ENCODE measurements at places on chromosomes 1 and 21.

GRCh38 chr1:54791880-54792522 is 9.1 kb downstream of the TTC22 start:
- DNase-seq = no peak

- peak; percentile 79 for DNase-seq
Measured at GRCh38 chr1:162391790-162392563, 10.4 kb downstream of the C1orf226 start.

DNA sequence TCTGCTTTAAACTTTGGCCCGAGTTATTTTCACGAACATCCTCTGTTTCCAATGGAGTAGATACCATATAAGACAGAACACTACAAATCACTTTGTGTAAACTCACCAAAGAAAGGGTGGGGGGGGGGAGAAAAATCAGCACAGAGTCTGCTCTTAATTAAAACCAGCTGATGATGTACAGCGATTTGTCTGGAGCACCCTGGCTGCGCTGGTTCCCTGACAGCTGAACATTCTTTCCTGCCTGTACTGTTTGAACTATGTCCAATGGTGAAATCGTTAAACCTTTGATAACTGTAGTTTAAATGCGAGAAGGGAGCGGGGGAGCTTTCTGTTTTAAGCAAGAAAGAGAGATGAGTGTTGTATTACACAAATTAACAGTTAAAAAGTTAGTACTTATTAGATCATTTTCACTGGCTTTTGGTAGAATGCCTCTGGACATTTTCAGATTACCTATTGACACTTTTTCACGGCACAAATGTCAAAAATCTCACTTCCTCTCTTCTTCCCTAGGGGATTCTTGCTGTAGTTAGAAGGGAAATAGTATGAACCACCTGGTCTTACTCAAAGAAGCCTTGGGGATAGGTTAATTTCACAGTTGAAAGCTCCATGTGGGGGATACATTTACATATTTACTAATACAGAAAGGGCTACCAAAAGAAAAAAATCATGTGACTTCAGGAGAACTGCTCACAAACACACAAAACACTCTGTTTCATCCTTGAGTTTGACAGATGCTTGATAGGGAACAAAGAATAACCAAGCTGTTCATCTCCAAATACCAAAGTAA is 140.2 kb upstream of the RUNX1 start:
- DNase-seq = peak; percentile 95

- DNase-seq = no peak
Measured at GRCh38 chr1:30516485-30516858, 206.9 kb downstream of the MATN1 start.

- no peak for DNase-seq
Measured at GRCh38 chr1:223478606-223479005, 85.4 kb downstream of the CCDC185 start.

DNA sequence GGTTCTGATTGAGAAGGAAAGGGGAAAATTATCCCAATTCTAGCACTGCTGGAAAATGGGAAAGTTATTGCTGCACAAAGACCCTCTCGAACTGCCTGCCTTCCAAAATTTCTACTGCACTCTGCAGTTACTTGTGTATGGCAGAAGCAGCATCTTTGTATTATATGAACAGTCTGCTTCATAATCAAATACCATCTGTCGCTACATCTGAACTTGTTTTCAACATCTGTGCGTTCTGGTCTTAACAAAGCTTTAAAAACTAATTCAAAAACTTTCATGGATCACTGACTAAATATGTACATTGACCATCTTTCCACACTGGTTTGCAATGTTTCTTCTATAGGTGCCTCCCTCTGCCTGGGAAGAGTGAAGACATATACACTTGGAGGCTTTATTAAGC is 79.2 kb downstream of the PROX1 start:
- no peak for DNase-seq

GRCh38 chr1:48099072-48099773 is 102.0 kb upstream of the TRABD2B start:
- no peak for DNase-seq

DNA sequence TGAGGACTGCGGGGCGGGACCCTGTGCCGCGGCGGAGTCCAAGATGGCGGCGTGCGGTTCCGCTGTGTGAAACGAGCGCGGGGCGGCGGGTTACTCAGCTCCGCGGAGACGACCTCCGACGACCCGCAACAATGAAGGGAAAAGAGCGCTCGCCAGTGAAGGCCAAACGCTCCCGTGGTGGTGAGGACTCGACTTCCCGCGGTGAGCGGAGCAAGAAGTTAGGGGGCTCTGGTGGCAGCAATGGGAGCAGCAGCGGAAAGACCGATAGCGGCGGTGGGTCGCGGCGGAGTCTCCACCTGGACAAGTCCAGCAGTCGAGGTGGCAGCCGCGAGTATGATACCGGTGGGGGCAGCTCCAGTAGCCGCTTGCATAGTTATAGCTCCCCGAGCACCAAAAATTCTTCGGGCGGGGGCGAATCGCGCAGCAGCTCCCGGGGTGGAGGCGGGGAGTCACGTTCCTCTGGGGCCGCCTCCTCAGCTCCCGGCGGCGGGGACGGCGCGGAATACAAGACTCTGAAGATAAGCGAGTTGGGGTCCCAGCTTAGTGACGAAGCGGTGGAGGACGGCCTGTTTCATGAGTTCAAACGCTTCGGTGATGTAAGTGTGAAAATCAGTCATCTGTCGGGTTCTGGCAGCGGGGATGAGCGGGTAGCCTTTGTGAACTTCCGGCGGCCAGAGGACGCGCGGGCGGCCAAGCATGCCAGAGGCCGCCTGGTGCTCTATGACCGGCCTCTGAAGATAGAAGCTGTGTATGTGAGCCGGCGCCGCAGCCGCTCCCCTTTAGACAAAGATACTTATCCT is 430 bp downstream of the RBM15 start:
- DNase-seq = peak; percentile 77

DNA sequence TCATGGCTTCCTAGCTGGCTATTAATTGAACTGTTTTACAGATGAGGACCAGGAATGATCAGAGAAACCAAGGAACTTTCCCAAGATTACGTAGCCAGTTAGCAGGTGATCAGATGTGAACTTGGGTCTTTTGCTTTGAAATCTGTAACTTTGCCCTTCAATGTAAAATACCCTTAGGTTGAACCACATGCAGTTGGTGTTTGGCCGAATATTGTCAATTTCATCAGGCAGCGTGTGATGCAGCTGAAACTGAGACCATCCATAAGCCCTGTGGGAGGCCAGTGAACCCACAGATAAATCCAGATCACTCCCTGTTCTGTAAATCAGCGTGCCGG is 150.8 kb downstream of the ETS2 start:
- DNase-seq = no peak

GRCh38 chr21:26909972-26910371 is 56.9 kb downstream of the ADAMTS5 start:
- no peak for DNase-seq

GRCh38 chr1:182984621-182985020 is 31.7 kb upstream of the SHCBP1L start:
- DNase-seq = no peak

DNA sequence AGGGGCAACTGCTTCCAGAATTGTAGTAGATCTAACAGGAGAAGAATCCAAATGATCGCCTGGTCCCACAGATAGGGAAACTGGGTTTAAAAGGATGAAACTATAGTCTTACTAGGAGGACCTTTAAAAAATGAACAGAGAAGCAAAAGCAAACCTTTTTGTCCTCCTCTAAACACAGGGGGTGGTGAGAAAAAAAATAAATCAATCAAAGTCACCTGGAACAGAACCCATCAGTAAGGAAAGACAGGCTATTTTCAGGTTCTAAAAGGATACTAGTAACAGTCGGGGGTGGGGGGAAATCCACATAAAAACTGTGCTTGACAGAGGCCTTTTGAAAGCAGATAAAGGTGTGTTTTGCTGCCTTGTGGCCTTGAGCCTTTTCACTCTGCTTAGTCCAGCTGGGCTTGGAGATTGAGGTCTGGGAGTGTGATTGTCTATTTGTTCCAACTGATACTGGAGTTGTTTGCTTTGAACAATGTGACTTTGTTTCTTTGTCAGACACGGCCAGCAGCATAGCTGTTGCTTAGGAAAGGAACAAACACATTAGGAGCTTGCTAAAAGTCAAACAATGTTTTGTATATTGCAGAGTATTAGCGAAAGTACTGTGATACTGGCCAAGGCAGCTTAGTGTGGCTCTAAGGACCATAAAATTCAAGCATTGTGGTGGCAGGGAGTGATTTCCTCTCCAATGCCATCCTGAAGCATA is 141.1 kb upstream of the IRF2BP2 start:
- DNase-seq = no peak

DNA sequence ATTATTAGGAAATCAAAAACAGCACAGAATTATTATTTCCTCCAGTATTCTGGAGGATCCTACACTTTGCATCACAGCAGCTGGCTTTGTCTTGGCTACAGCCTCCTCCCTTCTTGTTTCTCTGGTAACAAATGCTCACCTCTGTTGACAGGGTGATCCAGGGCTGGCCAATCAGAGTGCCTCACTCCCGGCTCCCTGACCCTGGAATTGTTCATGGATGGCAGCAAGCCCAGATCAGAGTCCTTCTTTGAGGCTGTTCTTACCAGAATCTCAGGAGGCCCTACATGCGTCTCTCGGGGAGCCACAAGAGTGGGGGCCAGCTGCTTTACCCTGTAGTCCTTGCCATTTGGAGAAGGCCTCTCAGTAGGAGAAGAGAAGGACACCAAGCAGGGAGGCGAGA is 48.4 kb upstream of the IGSF5 start:
- no peak for DNase-seq

- no peak for DNase-seq
Measured at GRCh38 chr1:222946436-222946835, 131.6 kb downstream of the DISP1 start.

DNA sequence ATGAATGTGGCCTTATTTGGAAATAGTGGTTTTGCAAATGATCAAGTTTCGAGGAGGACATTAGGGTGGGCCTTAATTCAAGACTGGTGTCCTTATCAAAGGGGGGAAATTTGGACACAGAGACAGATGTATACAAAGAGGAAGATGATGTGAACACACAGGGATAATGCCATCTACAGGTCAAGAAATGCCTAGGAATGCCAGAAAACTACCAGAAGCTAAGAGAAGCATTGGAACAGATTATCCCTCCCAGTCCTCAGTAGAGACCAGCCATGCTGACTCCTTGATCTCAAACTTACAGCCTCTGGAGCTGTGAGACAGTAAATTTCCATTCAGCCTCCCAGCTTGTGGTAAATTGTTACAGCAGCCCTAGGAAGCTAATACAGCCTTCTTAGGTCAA is 151.4 kb downstream of the PTGER3 start:
- peak; percentile 26 for DNase-seq

DNA sequence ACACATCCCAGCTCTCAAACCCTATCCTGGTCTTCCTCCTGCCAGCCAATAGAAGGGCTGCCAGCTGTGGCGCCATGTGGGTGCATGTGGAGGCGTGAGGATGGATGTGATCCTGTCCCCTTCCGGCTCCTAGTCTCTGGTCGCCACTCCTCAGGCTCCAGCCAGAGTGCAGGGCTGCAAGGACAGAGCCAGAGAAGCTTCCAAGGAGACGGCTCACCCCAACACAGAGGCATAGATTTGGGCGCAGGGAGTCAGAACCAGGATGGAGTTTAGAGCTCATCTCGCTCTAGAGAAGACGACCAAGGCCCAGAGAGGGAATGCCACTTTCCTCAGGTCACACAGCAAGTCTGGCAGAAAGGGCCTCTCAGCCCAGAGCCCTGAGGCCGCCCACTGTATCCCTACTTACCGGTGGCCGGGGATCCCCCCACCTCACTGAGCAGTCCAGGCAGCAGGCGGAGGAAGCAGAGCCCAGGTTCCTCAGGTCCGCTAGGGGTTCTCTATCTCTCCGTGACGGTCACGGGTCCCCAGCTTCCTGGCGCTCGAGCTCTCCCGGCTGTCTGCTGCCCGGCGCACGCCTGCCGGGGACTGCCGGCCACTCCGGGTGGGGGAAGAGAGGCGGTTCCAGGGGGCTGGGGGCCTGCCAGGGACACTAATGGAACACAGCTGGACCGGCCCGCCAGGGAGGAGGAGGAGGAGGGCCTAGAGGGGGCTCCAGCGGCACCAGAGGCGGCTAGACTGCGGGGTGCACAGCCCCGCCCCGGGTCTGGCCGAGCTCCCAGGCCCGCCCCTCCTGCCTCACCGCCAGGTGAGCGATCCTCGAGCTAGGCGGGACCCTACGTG is at the start of gene COL16A1:
Gene COL16A1 (minus strand): TSS at position 587 of the 840 bp plus-strand sequence. CDS start 1,824 bp downstream, outside the sequence.
- DNase-seq = peak; percentile 94

- no peak for DNase-seq
Measured at GRCh38 chr1:209619696-209620486, 32.3 kb downstream of the LAMB3 start.

GRCh38 chr1:211751438-211751837 is 76.0 kb upstream of the NEK2 start:
- no peak for DNase-seq

GRCh38 chr1:217781056-217781455 is 149.9 kb downstream of the SPATA17 start:
- no peak for DNase-seq

- no peak for DNase-seq
Measured at GRCh38 chr1:161381707-161382106, 14.0 kb upstream of the CFAP126 start.

GRCh38 chr1:29471487-29472313 is 235.4 kb downstream of the PTPRU start:
- DNase-seq = no peak

DNA sequence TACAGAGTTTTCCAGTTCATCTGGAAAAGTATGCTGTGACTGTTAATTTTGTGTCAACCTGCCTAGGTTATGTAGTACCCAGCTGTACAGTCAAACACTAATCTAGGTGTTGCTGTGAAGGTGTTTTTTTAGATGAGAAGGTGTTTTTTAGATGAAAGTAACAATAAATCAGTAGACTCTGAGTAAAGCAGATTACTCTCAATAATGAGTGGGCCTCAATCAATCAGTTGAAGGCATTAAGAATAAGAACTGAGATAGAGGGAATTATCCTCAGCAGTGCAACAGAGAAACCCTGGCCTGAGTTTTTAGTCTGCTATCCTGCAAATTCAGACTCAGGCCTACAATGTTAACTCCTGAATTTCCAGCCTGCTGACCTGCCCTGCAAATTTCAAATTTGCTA is 33.5 kb downstream of the SCAF4 start:
- no peak for DNase-seq

- no peak for DNase-seq
Measured at GRCh38 chr1:67162954-67163353, 3.3 kb upstream of the IL23R start.

- DNase-seq = no peak
Measured at GRCh38 chr1:63316598-63316983, 5.8 kb upstream of the FOXD3 start.

- no peak for DNase-seq
Measured at GRCh38 chr1:21823980-21824702, 12.1 kb downstream of the LDLRAD2 start.

Data from adipocyte (in vitro differentiated cells).